ENCODE measurements at places on chromosomes 12 and 14. TPM values are rescaled to one million over a fixed set of nuclear protein-coding genes. Genes with fewer than 3 reads are reported as not detected.

DNA sequence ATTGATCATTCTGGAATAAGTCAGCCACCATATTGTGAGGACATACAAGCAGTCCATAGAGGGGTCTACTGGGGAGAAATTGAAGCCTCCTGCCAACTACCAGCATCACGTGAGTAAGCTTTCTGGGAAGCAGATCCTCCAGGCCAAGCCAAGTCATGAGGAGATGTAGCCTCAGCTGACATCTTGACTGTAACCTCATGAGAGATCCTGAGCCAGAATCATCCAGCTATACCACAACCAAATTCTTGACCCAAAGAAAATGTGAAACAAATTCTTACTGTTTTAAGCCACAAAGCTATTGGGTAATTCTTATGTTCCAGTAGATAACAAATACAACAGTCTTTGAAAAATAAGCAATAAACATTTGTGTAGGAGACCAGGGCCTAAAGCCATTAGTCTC is 479.4 kb upstream of the DCN start:
- no peak for DNase-seq
- H3K27ac ChIP-seq, result no peak overlapping the region
- no peaks in the 10 kb centered on the region for H3K27me3 ChIP-seq
- H3K4me1 ChIP-seq, result no peaks in the 10 kb centered on the region
- no peaks in the 10 kb centered on the region for H3K36me3 ChIP-seq

- peaks cover 79% of the 10 kb centered on the region for H3K4me1 ChIP-seq
- no peak overlapping the region for H3K4me3 ChIP-seq
- no peaks in the 10 kb centered on the region for H3K27me3 ChIP-seq
- H3K27ac ChIP-seq, result peak overlapping the region; percentile 92
- H3K36me3 ChIP-seq, result no peaks in the 10 kb centered on the region
Observed at GRCh38 chr14:50059763-50060616, 56.4 kb downstream of the VCPKMT start.

DNA sequence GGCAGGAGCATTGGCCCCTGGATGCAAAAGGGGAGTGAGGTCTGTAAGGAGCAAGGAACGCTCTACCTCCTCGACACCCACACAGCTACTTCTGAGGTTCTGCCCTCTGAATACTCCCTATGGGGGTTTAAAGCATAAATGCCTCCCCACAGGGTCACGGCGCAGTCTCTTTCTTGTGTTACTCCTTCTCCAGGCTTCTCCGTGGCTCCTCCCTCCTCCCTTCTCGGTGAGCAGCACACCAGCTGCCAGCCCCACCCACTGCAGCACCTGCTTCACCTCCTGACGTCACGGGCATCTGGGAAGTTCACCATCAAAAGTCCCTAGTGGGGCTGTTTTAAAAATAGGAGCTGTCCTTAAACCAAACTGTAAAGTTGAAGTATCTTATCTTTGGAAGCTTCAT is 67.3 kb downstream of the SPTB start:
- no peaks in the 10 kb centered on the region for H3K4me1 ChIP-seq
- H3K27ac ChIP-seq, result no peak overlapping the region
- no peaks in the 10 kb centered on the region for H3K27me3 ChIP-seq
- peak; percentile 70 for DNase-seq

DNA sequence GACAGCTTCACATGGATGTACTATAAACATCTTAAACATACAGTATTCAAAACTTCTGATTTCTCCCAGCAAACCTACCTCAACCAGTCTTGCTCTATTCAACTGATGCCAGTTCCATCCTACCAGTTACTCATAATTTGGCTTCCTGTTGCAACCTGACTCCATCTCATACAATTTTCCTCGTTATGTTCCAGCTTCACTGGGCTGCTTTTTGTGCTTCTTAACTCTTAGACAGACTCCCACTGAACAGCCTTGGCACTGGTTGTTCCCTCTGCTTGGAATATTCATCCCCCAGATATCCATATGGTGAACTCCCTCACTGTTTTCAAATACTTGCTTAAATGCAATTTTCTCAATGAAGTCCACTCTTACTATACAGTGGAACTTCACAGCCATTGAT is 249.2 kb downstream of the AEBP2 start:
- no peaks in the 10 kb centered on the region for H3K36me3 ChIP-seq
- H3K4me1 ChIP-seq, result no peaks in the 10 kb centered on the region
- no peaks in the 10 kb centered on the region for H3K27me3 ChIP-seq

DNA sequence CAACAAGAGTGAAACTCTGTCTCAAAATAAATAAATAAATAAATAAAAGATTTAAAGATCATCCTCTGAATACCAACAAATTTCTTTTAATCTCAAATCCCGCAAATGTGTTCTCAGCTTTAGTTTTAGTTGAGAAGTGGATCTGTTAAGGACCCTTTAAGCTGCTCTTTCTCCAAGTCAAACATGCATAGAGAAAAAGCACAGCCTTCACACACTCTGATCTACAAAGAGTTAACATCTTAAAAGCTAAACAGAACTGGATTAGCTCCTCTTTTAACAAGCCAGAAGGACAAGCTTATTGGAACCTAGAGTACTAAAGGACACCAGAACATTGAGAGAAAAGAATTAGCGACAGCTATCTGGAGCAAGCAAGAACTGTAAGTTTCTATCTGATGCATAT is at the start of gene RPGRIP1:
TSS of gene RPGRIP1 (plus strand) at position 301 of the 400 bp plus-strand sequence. CDS start 7,894 bp downstream, outside the sequence.
- H3K27ac ChIP-seq, result no peak within 1 kb of the TSS
- no peaks in the 10 kb centered on the region for H3K4me1 ChIP-seq
- H3K36me3 ChIP-seq, result no peaks in the 10 kb centered on the region
- no peaks in the 10 kb centered on the region for H3K27me3 ChIP-seq
- no peak within 1 kb of the TSS for H3K4me3 ChIP-seq

DNA sequence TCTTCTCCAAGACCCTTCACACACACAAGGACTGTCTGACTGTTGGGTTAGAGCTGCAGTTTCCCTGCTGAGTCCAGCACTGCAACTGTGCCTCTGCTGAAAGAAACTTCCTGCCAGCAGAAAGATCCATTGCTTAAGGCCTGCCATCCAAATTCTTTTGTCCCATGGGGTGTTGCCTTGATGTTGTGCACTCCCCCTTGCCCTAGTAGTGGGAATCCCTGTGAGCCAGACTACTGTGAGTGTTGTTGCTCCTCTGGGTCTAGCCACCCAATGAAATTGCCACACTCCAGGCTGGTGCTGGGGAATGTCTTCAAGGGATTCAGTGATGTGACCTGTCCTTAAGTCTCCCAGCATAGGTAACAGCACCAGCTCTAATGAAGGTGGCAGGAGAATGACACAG is 166.6 kb upstream of the PDE3A start:
- H3K27me3 ChIP-seq, result no peaks in the 10 kb centered on the region
- no peaks in the 10 kb centered on the region for H3K36me3 ChIP-seq
- no peaks in the 10 kb centered on the region for H3K4me1 ChIP-seq
- H3K4me3 ChIP-seq, result no peak overlapping the region
- no peak for DNase-seq

DNA sequence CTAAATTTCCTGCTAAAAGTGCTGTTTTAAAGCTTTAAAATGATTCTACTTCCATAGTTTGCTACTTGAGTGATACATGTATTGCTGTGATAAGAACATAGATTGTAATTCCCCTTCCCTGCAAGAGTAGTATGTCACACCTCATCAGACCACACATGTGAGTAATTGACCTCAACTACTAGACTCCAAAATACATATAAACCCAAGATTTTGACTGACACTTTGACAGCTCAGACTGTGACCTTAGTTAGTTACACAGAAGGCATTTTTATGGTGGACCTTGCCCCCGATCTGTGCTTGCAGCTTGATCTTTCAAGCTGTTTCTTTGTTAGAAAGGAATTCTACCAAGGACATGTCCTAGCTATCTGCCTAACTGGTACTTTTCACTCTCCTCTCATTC is 18.6 kb downstream of the APOBEC1 start:
- H3K4me3 ChIP-seq, result no peak overlapping the region
- H3K27ac ChIP-seq, result no peak overlapping the region
- DNase-seq, result no peak
- H3K36me3 ChIP-seq, result no peaks in the 10 kb centered on the region

DNA sequence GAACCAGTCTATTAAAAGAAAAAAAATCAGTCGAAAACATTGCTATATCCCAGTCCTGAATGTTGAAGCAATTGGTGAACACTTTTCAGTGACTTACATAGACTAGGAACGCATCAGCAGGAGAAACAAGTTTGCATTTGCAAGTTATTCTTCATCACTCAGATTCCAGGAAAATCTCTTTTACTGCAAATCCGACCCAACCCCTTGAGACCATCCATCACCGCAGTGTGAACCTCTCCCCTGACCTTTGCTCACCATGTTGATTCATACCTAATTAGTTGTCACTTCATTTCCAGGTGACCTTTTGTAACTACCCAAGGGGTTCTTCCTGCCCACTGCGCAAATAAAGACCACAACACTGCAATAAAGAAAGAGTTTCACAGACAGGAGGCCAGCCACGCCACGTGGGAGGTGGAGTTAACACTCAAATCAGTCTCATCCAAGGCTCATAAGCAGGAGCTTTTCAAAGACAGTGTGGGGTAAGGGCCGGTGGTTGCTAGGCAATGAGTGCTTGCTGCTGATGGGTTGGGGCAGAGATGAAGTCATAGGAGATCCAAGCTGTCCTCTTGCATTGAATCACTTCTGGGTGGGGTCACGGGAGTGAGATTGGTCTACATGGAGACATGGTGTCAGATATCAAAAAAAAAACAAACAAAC is 241.3 kb upstream of the TMEM132C start:
- no peaks in the 10 kb centered on the region for H3K36me3 ChIP-seq

SERPINA10 gene
- not detected for total RNA-seq

FOXJ2 gene
- total RNA-seq, result 19.4 TPM

BATF gene
- total RNA-seq, result 13.9 TPM

GLIPR1L1 gene
- not detected for total RNA-seq

TCL1B gene
- 5.5 TPM for total RNA-seq

SPIC gene
- not detected for total RNA-seq

PLEKHG3 gene
- 0.12 TPM for total RNA-seq

PEX5 gene
- 32.5 TPM for total RNA-seq

Measured in B cell (primary cell).